ENCODE measurements at places on chromosomes 4 and X. TPM values are rescaled to one million over a fixed set of nuclear protein-coding genes. Genes with fewer than 3 reads are reported as not detected.

DNA sequence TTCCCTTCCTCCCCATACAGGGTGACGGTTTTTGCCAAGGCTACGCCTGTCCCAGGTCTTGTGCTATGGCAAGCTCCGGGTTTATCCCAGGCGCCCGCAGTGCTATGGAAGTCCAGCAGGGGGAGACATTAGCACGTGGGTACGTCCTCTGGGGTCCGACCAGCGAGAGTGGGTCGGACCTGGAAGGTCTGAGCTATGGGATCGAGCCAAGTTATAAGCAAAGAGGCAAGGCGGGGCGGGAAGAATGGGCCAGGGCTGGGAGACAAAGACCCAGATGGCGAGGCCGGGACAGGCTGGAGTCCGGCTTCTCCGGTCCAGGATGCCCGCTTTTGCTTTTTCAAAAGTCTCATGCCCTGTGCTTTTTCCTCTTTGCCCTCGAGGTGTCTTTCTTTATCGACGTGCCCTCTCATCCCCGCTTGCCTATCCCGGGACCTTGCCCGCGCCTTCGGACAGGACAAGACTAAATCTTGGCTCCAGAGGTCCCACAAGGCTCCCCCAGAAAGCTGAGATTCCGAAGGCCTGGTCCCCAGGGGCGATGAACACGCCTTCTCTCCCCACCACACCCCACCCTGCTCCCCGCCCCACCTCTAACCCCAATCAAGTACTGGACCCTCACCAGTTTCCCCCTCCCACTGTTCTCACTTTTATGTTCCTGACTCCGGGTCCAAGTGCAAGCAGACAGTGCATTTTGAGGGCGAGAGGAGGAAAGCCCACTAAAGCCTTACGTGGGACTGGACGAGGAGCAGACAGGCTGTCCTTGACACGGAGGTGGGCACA lies 785 bp upstream of the EFNB1 start:
- peak; percentile 55 for ATAC-seq

GRCh38 chrX:150028692-150029091 lies 90.4 kb upstream of the EOLA2 start:
- no peak for ATAC-seq

DNA sequence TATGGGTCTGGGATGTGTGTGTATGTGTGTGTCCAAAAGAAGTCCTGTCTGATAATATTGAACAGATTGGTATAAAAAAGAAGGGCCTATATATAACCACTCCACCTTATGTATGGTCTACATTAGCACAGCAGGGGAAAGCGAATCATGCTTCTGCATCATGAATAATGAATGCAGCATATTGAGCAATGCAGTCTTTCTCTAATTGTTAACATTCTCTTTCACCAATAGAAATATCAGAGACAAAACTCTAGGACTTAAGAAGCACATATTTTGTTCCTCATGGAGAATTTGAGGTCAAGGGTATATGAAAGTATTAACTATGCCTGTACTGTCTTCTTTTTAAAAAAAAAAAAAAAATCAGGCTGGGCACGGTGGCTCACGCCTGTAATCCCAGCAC lies 264.3 kb upstream of the NOCT start:
- ATAC-seq, result no peak

DNA sequence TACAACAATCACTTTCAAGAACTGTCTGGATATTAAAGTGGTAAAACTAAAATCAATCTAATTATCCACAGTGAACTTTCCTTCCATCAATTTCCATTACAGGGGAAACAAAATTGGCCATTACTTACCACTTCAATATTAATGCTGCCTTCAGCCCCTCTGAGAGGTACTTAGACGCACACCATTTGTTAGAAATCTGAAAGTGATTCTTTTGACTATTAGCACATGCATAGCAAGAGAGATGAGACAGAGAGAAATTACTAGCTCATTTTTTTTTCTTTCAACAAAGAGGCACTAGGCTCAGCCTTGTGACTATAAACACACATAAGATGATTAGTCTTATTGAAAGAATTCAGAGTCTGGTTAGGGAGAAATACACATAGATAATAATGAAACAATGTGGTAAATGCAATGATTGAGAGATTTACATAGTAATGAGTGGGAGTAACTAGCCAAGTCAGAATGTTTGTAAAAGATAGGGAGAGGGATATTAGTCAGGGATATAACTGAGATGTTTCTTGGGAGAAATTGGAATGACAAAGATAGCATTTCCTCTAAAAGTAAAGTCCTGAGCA lies 93.3 kb downstream of the YIPF7 start:
- no peak for ATAC-seq

GRCh38 chrX:110146521-110146920 lies 143.6 kb downstream of the TMEM164 start:
- peak; percentile 65 for ATAC-seq

DNA sequence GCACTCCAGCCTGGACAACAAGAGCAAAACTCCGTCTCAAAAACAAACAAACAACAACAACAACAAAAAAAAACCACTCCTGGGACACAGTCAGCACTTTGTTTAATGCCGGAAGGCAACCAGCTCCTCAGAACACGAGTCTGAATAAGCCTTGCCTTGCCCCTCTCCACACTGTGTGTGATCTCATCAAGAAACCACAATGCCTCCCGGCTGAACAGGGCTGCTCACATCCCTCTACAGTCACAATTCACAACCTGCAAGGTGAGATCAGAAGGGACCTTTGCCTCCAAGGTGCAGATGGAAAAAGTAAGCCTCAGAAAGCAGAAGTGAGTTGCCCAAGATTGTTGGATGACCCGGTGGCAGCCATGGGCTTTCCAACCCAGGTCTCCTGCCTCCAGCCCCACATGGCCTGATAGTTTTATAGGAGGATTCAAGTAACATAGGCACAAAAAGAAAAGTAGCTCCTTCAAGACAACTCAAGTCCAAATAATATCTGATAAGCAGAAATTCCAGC lies 80.8 kb downstream of the JAKMIP1 start:
- ATAC-seq, result no peak

The ENPEP gene
- 7.0 TPM for total RNA-seq

The RASGEF1B gene
- total RNA-seq, result 4.0 TPM

The VSIG1 gene
- not detected for total RNA-seq

Data from gastroesophageal sphincter (tissue), 4 donors.